ENCODE measurements at places on chromosomes 13 and 19.

GRCh38 chr19:47280183-47280797 lies 5.6 kb downstream of the INAFM1 start:
- DNase-seq = peak; percentile 71

GRCh38 chr19:10018263-10018662 lies 5.0 kb downstream of the RDH8 start:
- DNase-seq = no peak

GRCh38 chr13:112073245-112074138 lies 6.5 kb downstream of the SOX1 start:
- DNase-seq = no peak

DNA sequence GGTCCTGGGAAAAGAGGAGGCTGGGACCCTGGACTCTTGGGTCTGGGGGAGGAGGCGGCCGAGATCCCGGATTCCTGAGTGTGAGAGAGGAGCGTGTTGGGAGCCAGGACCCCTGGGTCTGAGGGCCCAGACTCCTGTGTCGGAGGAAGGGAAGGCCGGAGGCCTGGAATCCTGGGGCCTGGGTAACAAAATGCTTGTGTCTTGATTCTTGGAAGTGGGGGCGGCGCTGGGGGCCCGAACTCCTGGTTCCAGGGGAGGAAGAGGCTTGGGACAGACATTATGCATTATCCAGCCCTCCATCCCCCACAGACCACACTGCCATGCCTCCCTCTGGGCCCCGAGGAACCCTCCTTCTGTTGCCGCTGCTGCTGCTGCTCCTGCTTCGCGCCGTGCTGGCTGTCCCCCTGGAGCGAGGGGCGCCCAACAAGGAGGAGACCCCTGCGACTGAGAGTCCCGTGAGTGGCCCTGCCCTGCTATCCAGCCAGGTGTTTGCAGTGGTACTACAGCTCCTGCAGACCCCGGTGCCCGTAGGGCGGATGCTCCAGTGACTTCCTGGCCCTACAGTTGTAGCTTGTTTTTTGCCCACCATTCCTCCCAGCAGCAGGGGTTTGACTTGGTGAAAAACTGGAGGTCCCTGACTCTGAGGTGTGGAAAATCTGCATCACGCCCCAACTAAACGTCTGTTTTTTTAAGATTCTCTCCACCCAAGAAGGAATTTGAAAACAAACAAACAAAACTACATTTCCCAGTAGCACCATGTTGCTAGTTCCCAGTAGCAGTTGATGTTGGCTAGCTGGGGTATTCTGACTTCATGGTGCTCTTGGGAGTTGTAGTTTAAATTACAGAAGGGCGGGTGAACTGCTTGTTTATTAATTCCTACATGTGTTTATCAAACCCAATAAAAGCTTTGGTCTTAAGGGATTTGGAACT lies 630 bp downstream of the NUCB1 start:
- peak; percentile 52 for DNase-seq

- peak; percentile 36 for DNase-seq
Measured at GRCh38 chr13:38223089-38223488, 126.6 kb upstream of the UFM1 start.
